NCI-H2171 (cell line): ENCODE measurements at places on chromosomes 6 and 20.
A peak's percentile ranks its signal among the peaks of the same experiment; 100 is the strongest.

- no peak for DNase-seq
Measured at GRCh38 chr6:127581576-127581975, 4.6 kb downstream of the C6orf58 start.

DNA sequence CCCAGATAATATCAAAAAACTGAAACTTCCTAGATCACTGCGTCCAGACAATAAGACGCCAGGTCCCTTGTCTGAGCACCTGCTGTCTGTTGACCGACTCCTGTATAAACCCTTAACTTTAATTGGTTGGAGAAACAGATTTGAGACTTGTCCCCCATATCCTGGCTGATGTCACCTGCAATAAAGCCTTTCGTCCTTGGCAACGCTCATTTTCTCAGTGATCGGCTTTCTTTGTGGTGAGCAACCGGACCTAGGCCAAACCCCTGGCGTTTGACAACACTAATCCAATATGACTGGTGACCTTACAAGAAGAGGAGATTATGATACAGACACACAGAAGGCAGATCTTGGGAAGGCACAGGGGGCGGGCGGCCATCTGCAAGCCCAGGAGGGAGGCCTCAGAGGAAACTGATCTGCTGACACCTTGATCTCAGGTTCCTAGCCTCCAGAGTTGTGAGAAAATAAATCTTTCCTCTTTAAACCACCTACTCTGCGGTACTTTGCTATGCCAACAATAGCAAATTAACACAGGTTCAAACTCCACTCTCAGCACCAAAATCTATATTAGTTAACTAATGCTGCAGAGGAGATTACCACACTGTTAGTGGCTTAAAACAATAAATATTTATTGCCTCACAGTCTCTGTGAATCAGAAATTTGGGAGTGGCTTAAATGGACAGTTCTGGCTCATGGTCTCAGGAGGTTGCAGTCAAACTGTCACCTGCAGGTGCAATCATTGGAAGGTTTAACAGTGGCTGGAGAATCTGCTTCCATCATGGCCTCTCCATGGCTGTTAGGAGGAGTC is 178.7 kb downstream of the OTOR start:
- DNase-seq: no peak

DNA sequence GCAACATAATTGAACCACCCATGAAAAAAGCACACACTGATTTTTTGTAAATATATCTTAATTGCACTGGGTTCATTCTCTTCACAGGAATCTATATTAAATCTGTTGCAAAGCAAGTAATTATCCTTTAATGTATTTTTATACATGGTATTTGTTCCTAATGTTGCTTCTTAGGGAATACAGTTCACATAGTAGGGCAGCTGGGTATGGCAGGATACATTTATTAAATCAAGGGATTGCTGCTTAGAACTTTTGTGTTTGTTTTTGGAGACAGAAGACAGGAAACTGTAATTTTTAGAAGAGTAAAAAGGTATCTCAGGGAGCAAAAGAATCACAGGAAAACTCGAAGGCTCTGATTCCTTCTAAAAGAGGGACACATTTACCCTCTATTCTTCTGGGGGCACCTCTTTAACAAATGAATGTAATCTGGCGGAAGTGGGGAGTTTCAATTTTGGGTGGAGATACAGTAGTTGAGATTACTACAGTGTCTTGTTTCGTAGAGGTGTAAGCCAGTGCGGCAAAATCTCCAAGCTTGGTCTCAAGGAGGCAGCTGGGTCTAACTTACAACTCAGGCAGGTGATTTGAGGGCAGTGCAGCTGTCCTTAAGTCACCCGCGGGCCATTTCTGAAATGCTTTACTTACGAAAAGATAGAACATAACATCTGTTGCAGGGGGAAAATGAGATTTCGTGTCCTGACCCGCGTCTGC is 812 bp upstream of the SMIM13 start:
- peak; percentile 42 for DNase-seq

GRCh38 chr6:155611742-155612141 is 156.1 kb upstream of the NOX3 start:
- no peak for DNase-seq

- DNase-seq: no peak
Measured at GRCh38 chr20:62193079-62194025, 10.5 kb downstream of the MTG2 start.

- no peak for DNase-seq
Measured at GRCh38 chr20:37869334-37869861, 33.5 kb upstream of the VSTM2L start.

DNA sequence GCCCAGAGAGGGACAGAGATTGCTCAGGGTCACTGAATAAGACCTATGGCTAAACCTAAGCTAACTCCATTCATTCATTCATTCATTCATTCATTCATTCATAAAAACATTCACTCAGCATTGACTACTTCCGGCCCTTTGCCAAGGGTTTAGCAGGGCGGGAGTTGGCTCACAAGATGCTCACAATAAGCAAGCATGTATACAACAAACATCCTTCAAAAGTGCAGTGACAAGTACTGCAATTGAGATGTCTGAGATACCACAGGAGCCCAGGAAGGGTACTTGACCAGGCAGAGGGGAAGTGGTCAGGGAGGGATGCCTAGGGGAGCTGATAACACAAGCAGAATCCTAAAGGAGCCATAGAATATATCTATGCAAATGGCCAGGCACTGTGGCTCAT is 18.2 kb upstream of the KIAA1755 start:
- no peak for DNase-seq

DNA sequence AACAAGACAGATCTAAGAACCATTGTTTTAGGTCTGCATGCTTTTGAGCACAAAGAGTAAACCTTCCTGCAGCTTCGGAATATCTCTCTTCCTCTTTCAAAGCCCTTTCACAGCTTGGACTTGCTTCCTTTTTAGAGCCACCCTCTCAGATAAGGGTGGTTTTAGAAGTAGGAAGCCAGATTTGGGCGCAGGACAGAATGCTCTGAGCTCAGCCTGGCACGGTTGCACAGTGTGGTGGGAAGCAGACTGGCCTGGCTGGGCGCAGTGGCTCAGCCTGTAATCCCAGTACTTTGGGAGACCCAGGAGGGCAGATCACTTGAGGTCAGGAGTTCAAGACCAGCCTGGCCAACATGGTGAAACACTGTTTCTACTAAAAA is 35.6 kb upstream of the PNRC1 start:
- no peak for DNase-seq

- DNase-seq: no peak
Measured at GRCh38 chr6:44497807-44498206, 110.3 kb downstream of the CDC5L start.

GRCh38 chr20:44594730-44595129 is 12.4 kb downstream of the PKIG start:
- no peak for DNase-seq

DNA sequence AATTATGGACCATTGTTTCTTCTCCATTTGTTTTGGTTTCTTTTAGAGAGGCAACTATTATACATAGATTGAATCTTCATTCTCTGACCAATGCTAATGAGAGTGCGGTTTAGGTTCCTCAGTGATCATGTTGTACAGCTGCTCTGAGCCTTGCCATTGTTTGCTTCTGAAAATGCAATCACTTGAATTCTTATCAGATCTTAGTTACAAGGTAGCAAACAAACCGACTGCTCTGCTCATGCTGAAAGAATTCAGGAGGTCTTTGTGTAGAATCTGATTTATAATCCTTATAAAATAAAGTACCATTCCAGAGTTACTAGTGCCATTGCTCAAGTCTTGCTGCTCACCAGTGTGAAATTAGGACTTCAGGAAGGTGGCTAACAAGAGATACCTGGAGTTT is 569.1 kb upstream of the ID4 start:
- no peak for DNase-seq

- no peak for DNase-seq
Measured at GRCh38 chr6:35911871-35912653, 8.8 kb downstream of the SRPK1 start.

DNA sequence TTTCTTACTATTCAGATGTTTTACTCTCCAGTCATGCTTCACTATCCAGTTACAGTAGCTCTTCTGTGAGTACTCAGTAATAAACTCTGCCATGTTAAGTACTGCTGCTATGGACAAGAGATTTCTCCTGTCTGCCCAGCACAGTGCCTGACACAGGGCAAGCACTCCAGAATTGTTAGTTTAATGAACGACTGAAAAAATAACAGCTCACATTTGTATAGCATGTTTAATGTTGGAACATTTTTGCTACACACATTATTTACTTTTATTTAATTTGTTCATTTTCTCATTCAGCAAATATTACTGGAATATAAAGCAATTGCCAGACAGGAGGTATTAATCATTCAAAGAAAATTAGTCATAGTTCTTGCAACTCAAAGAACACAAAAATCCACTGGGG is 142.6 kb upstream of the HMGN3 start:
- no peak for DNase-seq

DNA sequence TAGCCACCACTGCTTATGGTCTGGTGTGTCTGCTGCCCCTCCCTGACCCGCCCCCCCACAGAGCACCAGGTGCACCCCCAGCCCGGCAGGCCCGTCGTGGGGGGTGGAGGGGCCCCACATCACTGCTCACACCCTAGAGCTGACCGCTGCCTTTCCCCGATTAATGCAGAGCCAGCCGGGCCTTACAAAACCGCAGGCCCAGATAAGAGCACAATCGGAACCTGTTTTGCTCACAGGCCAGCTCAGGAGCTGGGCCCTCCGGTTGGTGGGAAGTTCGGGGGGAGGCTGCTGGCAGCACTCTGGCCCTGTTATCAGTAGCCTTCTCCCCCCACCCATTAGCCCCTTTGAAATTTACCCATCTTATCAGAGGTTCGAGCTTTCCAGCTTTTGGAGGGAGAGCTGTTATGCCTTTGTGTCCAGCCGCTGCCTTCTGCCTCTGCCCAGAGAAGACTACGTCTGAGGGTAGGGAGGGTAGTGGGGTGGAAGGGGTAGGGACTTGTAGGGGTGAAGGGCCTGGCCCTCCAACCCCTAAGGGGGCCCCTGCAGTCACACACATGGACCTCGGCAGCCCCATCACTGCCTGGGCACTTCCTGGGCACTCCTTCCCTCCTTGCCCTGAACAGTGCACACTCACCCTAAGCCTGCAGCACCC is 6.9 kb upstream of the SPDEF start:
- DNase-seq: no peak

- DNase-seq: no peak
Measured at GRCh38 chr6:44022296-44022661, 105.0 kb downstream of the MRPL14 start.

DNA sequence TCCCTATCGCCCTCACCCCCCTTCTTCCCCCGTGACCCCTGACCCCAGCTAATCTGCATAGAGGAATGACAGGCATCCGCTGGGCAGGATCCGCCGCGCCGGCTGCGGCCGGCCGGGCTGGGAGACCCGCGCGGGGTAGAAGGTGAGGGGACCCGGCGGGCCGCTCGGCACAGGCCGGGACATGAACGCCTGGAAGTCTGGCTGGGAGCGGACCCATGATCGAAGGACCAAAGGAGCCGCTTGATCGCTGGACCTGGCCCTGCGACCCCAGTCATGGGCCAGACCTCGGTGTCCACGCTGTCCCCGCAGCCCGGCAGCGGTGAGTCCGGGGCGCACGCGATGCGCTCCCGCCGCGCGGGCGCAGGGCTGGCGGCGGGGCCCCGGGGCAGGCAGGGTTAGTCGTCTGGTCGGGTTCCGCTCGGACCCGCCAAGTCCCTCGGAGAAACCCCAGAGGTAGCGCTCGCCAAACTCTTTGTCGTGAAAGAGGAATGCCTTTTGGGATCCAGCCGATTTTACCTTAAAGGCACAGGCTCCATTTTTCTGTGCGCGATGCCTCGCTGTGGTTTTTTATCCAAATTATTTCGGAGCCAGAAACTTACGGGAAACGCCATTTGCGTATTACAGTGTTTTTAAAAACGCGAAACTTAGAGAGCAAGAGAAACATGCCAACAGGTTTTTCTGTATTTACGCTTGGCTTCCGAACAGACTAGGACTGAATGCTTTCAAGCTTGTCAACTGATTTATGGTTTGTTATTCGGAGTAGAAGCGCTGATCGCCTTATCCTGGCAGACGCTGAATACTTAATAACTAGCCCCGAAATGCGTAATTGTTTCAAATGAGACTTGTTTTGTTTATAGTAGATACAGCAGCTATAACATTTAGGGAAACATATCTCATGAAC is at the start of gene PHACTR2:
Gene PHACTR2, plus strand, starts transcription at position 75 of the 901 bp plus-strand sequence. Its CDS starts 199 bp downstream, at position 274.
- DNase-seq: no peak

DNA sequence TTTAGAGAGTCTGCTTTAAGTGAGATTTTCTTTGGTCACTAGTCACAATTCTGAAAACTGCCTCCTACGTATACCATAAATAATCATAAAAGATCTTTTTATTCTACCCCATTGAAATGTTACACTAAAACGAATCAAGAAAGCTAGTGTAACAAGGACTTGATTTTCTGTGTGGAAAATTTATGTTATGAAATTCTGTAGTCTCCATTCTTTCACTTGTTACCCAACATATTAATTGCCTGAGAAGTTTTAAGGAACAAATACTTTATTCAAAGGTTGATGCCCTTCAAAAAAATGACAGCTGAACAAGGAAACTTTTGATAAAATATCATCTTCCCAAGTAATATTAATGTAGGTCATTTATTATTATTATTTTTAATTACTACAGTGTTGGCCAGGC is 13.3 kb upstream of the HBS1L start:
- no peak for DNase-seq

DNA sequence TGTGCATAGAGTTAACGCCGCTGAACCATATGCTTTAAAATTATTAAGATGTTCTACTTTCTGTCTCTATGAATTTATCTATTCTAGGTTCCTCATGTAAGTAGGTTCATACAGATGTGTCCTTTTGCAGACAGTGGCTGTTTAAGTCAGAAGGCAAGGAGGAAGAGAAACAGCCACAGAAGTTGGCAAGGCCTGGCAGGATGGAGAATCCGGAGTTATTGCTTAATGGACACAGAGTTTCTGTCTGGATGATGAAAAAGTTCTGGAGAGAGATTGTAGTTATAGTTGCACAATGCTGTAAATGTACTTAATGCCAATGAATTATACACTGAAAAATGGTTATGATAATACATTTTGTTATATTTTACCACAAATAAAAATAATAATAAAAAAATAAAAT is 283.6 kb upstream of the CNR1 start:
- DNase-seq: no peak

DNA sequence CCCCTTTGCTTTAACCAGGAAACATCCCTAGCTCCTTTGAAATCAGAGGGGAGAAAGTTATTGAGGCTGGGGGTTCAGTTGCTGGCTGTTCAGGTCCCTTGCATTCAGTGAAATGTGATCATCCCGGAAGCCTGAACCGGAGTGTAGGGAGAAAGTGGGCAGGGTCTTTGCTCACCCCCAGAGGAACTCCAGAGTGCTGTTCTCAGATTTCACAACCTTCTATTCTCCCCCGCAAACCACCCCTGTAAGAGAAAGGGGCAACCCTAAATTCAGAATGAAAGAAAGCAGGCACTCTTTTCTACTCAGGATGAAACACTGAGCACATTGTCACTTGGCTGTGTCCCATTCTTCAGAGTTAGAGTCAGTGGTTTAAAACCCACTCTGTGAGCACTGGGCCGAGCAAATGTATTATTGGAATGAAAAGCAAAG is 139.8 kb downstream of the KHDC1L start:
- no peak for DNase-seq

DNA sequence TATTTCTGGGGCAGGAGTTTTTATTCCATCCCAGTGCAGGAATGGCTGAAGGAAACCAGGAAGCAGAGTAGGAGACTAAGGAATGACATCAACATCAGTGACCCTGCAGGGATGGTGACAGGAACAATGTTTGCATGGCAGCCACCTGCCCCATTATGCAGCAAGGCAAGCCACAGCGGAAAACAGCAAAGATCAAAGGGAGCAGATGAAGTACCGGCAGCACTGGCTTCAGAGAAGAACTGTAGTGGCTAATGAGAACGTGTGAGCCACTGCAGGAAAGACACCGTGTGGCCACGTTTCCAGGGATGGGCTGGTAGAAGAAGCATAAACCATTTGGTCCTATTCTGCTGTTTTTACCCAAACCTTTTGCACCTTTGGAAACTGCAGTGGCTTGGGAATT is 52.9 kb upstream of the TAB2 start:
- no peak for DNase-seq
